Testis (tissue), 5 donors: ENCODE measurements at places on chromosomes 12 and 14. TPM values are rescaled to one million over a fixed set of nuclear protein-coding genes. Genes with fewer than 3 reads are reported as not detected.

The KCNJ8 gene
- 2.2 TPM for total RNA-seq

The ESRRB gene
- 2.8 TPM for total RNA-seq

The POP5 gene
- 36.7 TPM for total RNA-seq

The TSHR gene
- total RNA-seq, result 0.87 TPM

The SLC6A15 gene
- 3.1 TPM for total RNA-seq

The TUNAR gene
- total RNA-seq, result 3.9 TPM

The BCL11B gene
- 4.7 TPM for total RNA-seq

The KLRC3 gene
- not detected for total RNA-seq

The PPP4R3A gene
- 113 TPM for total RNA-seq

The SLC25A47 gene
- total RNA-seq, result 0.87 TPM

The PPTC7 gene
- total RNA-seq, result 29.0 TPM

The FGF6 gene
- total RNA-seq, result not detected

The TRIM9 gene
- total RNA-seq, result 6.0 TPM

The PUS1 gene
- total RNA-seq, result 26.0 TPM

The DPPA3 gene
- total RNA-seq, result not detected

The CLEC6A gene
- not detected for total RNA-seq

The MFAP5 gene
- total RNA-seq, result 3.8 TPM

The EXOC3L4 gene
- 2.4 TPM for total RNA-seq

The CEP170B gene
- 73.9 TPM for total RNA-seq

The PRKD1 gene
- total RNA-seq, result 67.2 TPM

The CLEC4A gene
- total RNA-seq, result 2.4 TPM

The SLC8A3 gene
- total RNA-seq, result 0.43 TPM

The TMPRSS12 gene
- total RNA-seq, result 8.9 TPM

The KCNMB4 gene
- 7.1 TPM for total RNA-seq
